Activated CD4-positive, alpha-beta T cell treated with anti-CD3 and anti-CD28 coated beads for 48 hours (primary cell): ENCODE measurements at places on chromosomes 7 and 10.

GRCh38 chr10:96831200-96831866, 765 bp upstream of the LCOR start:
- no peak for DNase-seq

DNA sequence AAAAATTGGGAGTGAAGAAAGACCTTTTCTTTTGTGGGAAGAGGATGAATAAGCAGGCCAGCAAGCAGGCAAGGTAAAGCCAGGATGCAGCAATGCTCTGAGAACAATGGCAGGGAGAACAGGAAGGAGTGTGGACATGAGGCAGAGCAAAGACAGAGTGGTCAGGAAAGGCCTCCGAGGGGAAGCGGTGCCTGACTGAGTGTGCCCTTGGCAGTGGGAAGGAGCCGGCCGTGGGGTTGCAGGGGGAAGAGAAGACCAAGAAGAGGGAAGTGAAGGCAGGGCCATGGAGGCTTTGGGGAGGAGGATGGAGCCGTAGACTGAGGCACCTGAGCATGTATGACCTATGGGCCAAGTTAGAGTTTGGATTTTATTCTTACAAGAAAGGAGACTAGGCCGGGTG, 21.9 kb upstream of the ZNF212 start:
- no peak for DNase-seq

GRCh38 chr10:100482181-100482833, 19.5 kb downstream of the WNT8B start:
- DNase-seq = peak; percentile 77

GRCh38 chr7:134782121-134782623, 2.7 kb downstream of the CALD1 start:
- DNase-seq = no peak

GRCh38 chr7:43490016-43490415, 92.9 kb upstream of the STK17A start:
- DNase-seq = no peak

GRCh38 chr10:93076871-93077270, 3.2 kb downstream of the CYP26A1 start:
- DNase-seq = no peak

- no peak for DNase-seq
Measured at GRCh38 chr10:79349766-79350406, 2.6 kb downstream of the PPIF start.

- no peak for DNase-seq
Measured at GRCh38 chr10:28520346-28520745, 12.6 kb upstream of the WAC start.

DNA sequence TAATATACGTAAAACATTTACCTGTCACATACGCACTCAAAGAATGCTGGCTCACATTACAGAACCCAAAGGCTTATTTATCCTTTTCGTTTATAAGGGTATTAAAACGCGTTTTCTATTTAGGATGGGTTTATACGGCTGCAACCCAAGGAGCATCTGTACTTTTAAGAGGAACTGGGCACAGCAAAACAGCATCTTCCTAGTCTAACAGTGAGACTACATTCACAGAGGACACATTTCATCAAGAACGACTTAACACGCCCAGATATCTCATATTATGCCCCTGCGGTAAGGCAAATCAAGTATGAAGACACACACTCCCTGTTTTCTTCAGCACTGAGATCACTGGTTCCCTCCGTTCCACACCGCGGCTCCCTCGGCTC, 533 bp upstream of the DMTF1 start:
- no peak for DNase-seq

GRCh38 chr10:51156926-51157325, 82.6 kb downstream of the PRKG1 start:
- no peak for DNase-seq

- DNase-seq = no peak
Measured at GRCh38 chr10:31782701-31783100, 145.9 kb downstream of the ARHGAP12 start.

DNA sequence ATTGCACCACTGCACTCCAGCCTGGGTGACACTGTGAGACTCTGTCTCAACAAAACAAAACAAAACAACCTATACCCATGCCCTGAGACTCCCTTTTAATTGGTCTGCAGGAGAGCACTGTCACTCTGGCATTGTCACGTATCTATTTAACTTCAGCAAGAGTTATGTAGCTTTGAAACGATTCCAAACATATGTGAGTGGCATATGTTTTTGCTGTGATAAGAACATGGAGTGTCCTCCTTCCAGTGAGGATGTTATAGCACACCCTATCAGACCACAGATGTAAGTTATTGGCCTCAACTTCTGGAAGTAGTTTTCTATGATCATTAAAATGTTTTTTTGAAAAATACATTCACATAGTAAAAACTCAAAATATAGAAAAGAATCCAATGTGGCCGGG, 15.5 kb upstream of the DNAJC12 start:
- DNase-seq = no peak

DNA sequence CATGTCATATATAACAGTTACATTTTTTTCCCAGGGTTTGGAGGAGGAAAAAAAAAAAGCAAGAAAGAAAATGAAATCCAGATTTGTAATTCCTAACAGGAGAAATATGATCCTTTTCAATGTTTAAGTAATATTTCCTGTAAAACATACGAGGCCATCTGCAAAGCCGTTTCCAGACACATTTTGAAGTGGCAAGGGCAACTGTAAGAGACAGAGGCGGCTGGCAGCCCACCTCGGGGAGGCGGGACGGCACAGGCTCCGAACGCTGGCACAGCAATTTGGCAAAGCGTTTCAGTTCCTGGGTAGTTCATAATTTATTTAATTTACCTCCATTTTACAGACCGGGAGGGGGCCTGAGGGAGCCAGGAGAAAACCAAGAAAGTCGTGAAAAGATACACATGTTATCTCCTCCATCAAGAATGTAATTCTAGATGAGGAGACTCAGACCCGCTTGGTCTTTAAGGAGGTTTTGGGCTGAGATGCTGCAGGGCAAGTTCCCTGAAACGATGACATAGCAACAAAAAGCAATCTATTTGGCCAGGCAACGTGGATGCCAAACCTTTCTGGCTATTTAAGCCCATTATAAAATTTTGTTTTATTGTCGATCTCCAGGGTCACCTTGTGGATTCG, 448.5 kb upstream of the MKI67 start:
- DNase-seq = no peak

DNA sequence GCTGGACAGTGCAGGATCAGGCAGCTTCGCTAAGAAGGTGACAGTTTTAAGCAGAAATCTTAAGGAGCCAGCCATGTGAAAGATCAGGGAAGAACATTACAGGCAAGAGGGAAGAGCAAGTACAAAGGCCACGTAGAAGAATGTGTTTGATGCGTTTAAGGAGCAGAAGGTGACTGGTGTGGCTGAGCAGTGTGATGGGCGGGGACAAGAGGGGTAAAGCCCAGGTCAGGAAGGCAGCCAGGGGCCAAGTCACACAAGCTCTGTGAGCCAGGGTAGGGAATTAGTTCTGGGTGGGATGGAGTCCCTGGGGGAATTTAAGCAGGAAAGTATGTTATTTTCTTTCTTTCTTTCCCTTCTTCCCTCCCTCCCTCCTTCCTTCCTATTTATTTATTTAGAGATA, 166.9 kb downstream of the SH3PXD2A start:
- DNase-seq = no peak

- no peak for DNase-seq
Measured at GRCh38 chr7:38673795-38674194, 42.6 kb upstream of the AMPH start.
